COR-L47 (cell line): ENCODE measurements at places on chromosomes 1 and 21.

- no peak for DNase-seq
Observed at GRCh38 chr1:116564426-116564825, 6.4 kb downstream of the CD58 start.

DNA sequence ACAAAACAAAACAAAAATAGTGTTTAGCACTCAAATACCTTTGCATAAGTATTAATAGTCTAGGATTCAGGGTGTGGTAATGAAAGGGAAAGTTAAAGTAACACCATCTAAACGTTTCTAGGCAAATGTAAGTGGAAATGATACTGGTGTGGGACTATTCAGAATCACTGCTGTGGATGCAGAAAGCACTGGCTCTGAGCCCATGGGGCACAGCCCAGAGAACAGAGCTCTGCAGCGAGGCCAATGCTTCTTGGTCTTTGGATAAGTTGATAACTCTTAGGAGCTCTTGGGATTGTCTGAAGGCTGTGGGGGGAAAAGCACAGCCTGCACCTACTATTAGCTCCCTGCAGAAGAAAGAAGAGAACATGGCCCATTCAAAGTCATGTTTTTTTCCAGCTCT lies 21.4 kb upstream of the DNM3 start:
- DNase-seq = no peak

GRCh38 chr1:35589516-35590427 lies 16.7 kb downstream of the TFAP2E start:
- DNase-seq = no peak

- no peak for DNase-seq
Observed at GRCh38 chr1:190003376-190003775, 474.3 kb downstream of the BRINP3 start.

GRCh38 chr1:99646868-99647267 lies 955 bp downstream of the PALMD start:
- no peak for DNase-seq

GRCh38 chr1:15124362-15125100 lies 29.0 kb upstream of the TMEM51 start:
- DNase-seq = no peak

DNA sequence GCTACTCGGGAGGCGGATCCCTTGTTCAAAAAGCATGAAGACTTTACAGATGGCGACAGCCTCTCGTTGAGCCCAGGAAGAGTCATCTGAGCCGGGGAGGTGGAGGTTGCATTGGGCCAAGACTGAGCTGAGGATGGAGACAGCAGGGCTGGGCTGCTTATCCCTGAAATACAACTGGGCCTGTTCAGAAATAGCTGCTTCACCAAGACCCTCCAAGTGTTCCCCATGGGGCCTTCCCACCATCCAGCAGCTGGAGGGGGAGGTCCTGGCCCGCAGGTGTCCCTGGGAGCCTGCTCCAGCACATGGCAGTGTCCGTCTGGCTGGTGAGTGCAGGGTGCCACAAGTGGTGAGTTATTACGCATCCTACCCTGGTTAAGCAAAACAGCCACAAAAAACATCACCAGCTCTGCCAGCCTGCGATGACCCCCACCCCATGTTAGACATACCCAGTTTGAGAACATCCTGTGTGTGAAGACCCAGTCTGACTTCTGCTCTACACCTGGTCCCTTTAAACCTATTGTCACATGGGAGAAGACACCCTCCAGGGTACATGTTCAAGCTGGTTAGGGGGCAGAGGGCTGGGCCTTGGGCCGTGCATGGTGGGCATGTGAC lies 93.1 kb upstream of the TMPRSS2 start:
- DNase-seq = no peak

GRCh38 chr21:45415943-45416611 lies 11.1 kb downstream of the COL18A1 start:
- no peak for DNase-seq

DNA sequence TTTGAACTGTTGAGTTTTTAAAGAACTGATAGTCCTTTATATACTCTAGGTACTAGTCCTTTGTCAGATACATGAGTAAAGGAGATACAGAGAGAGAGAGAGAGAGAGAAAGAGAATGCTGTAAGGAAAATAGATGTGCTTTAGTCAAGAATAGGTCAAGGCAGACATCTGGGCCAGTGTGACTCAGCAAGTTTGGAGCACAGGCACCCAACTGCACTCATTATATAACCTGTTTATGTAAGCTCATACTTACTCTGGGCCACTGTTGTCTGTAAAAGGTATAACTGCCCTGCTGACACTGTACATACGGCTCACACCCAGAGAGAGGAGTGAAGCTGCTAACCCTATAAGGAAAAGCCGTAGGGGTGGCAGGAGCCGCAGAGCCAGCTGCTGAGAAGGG lies 32.2 kb upstream of the AKT3 start:
- DNase-seq = no peak

GRCh38 chr1:205588636-205589035 lies 43.2 kb downstream of the ELK4 start:
- DNase-seq = no peak

DNA sequence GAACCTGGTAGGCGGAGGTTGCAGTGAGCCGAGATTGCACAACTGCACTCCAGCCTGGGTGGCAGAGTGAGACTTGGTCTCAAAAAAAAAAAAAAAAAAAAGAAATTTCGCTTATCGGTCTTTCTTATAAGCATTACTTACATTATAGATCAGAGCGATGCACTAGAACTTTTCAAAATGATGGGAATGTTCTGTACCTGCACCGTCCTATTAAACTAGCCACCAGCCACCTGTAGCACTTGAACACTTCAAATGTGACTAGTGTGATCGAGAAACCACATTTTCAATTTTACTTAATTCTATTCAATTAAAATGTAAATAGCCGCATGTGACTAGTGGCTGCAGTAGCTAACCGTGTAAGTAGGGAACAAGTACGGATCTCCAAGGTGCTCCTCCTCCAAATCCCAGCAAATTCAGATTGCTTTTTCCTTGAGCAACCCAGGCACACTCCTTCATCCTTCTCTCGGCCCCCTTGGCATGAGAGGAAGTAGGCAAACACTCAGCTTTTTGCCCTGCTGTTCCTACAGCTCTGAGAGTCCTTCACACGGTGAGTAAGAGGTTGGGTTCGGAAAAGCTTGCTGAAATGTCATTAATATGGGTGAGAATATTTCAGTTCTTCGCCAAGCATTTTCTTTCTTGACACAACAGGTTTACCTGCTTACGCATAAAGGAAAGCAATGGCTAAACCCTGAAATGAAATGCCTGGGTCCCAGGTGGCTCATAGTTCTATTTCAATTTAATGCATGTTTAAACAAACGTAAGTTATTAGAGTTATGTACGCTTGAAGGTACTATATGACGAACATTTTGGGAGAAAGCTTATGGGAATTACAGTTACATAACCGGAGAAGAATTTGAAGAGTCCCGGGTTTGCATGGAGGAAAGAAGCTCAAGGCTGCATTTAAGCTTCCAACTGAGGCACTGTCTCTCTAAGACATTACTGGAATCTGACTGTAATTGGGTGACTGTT lies 69.5 kb upstream of the HUNK start:
- DNase-seq = no peak
